Smooth muscle cell of trachea (primary cell): ENCODE measurements at places on chromosomes 6 and 20. TPM values are rescaled to one million over a fixed set of nuclear protein-coding genes. Genes with fewer than 3 reads are reported as not detected.

Gene MLN
- not detected in 2 replicates for total RNA-seq

Gene TRIM10
- total RNA-seq = not detected in 2 replicates

Gene TCP11
- total RNA-seq = 0.15 TPM in 1 of 2 replicates, not detected in the other

Gene SYNGAP1
- 8.0 and 10.8 TPM in 2 replicates for total RNA-seq

Gene FNDC1
- 0.17 TPM in 1 of 2 replicates, not detected in the other for total RNA-seq

Gene TCF15
- not detected in 2 replicates for total RNA-seq

Gene SIRPB2
- not detected in 2 replicates for total RNA-seq

Gene TFAP2B
- total RNA-seq = not detected in 2 replicates

Gene NMBR
- not detected in 2 replicates for total RNA-seq

Gene PMEPA1
- total RNA-seq = 0.29 and 0.33 TPM in 2 replicates

Gene MOG
- total RNA-seq = not detected in 2 replicates

Gene NRN1
- total RNA-seq = 0.29 and 0.83 TPM in 2 replicates

Gene CDKN1A
- total RNA-seq = 351 and 1,000 TPM in 2 replicates

Gene PAQR8
- total RNA-seq = 6.5 and 7.1 TPM in 2 replicates

Gene PANK2
- 62.2 and 72.3 TPM in 2 replicates for total RNA-seq

Gene IL17F
- total RNA-seq = not detected in 2 replicates

Gene SYTL3
- 4.9 and 7.4 TPM in 2 replicates for total RNA-seq

Gene NCOA3
- total RNA-seq = 21.2 and 24.3 TPM in 2 replicates

Gene TAP1
- 40.3 and 73.8 TPM in 2 replicates for total RNA-seq

Gene EFCAB8
- total RNA-seq = 0.44 TPM in 1 of 2 replicates, not detected in the other

Gene PPP1R18
- 46.5 and 75.9 TPM in 2 replicates for total RNA-seq

Gene ARHGAP40
- not detected in 2 replicates for total RNA-seq

Gene KIF13A
- 105 and 109 TPM in 2 replicates for total RNA-seq

Gene QKI
- 155 and 157 TPM in 2 replicates for total RNA-seq

Gene SPATS1
- not detected in 2 replicates for total RNA-seq

Gene GRIK2
- 0.58 TPM in 1 of 2 replicates, not detected in the other for total RNA-seq

Gene PI3
- total RNA-seq = not detected in 2 replicates

Gene CNR1
- total RNA-seq = not detected in 2 replicates

Gene FAM83C
- total RNA-seq = not detected in 2 replicates

Gene ZNF311
- 1.8 and 1.9 TPM in 2 replicates for total RNA-seq

Gene PLCB4
- total RNA-seq = 9.3 and 12.2 TPM in 2 replicates

Gene ENPP5
- total RNA-seq = 0.17 and 0.29 TPM in 2 replicates

Gene GNRH2
- total RNA-seq = 0.15 and 0.50 TPM in 2 replicates

Gene DEFB124
- not detected in 2 replicates for total RNA-seq

Gene LPA
- total RNA-seq = not detected in 2 replicates

Gene LY6G6F
- total RNA-seq = not detected in 2 replicates

Gene HLA-DPA1
- 1.7 and 2.8 TPM in 2 replicates for total RNA-seq

Gene TENT5A
- total RNA-seq = 27.2 and 38.9 TPM in 2 replicates

Gene MAS1
- not detected in 2 replicates for total RNA-seq

Gene OVOL2
- not detected in 2 replicates for total RNA-seq

Gene SNAI1
- 0.29 and 0.83 TPM in 2 replicates for total RNA-seq

Gene CALHM4
- total RNA-seq = not detected in 2 replicates
